ENCODE measurements at places on chromosomes 2 and 18. TPM values are rescaled to one million over a fixed set of nuclear protein-coding genes. Genes with fewer than 3 reads are reported as not detected.

GRCh38 chr18:65753520-65753919, 2.7 kb downstream of the CDH7 start:
- no peak for DNase-seq

GRCh38 chr2:163401481-163401880, 334.3 kb downstream of the FIGN start:
- no peak for DNase-seq

CCBE1 gene
- not detected for total RNA-seq

UGT1A6 gene
- not detected for total RNA-seq

- no peak for DNase-seq
These were observed 169.6 kb downstream of the KCNS3 start for GRCh38 chr2:18047896-18048657.

DNA sequence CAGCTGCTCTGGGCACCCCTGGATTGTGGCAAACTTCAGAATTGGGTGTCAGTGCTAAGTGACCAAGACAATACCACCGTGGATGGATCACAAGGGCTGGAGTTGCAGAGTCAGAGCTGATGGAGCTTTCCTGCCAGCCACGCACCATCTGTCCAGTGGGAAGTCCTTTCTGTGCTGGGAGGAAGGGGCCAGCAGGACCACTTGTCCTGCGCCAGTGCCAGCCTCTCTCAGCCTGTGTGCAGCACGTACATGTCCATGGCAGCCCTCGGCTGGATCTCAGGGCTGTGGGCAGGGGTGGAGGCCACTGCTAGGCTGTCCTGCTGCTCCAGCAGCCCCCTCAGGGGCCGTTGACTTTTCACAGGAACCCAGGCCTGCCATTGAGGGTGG, 33.3 kb downstream of the RAB31 start:
- no peak for DNase-seq

- DNase-seq: peak; percentile 47
These were observed 202.6 kb downstream of the LDLRAD4 start for GRCh38 chr18:13420969-13421686.

GRCh38 chr18:14085770-14086457, 46.3 kb downstream of the ZNF519 start:
- no peak for DNase-seq

- DNase-seq: no peak
These were observed 8.6 kb downstream of the ALPI start for GRCh38 chr2:232464544-232464885.

- no peak for DNase-seq
These were observed 98.0 kb downstream of the MARCHF4 start for GRCh38 chr2:216274194-216274840.

DNA sequence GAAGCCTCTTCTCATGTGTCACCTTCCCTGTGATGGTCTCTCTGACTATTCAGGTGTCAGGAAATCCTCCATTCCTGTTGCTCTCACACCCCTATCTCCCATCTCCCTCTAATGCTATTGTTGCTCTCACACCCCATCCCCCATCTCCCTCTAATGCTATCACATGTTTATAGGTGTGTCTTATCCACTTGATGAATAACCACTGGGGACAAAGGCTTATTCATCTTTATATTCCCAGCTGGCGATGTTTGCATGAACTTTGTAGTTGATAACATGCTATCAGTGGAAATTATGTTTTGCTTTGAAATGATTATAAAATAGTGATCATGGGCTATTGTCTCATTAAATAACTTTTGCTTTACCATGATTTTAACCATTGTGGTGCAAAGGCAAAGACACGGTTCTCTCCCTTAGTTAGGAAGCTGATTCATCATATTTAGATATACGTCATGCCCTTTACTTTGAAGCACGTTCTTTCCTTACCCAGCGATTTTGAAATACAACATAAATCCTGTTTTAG, 220.5 kb downstream of the PMAIP1 start:
- DNase-seq: no peak

FAM237A gene
- total RNA-seq: not detected
